Stimulated activated CD4-positive, alpha-beta T cell treated with anti-CD3 and anti-CD28 coated beads, Interleukin-15, amount 100 ng/mL, for 1 hour (primary cell): ENCODE measurements at places on chromosomes 3 and 15.

DNA sequence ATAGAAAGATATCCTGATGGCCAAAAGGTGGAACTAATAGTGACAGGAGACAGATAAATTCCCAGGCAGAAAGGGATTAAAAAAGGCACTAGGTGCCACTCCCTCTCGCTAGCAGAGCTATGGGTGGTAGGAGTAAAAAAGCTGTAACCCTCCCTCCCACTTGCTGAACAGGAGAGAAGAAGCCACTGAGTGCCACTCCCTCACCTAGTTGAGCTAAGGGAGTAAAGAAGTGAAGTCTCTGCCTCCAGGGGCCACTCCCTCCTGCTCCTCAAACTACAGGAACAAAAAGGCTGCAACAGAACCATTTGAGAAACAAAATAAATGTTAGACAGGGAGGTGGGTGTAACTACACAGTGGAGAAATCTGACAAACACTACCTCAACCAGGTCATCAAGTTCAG lies 276.2 kb upstream of the EPHA6 start:
- DNase-seq: no peak

DNA sequence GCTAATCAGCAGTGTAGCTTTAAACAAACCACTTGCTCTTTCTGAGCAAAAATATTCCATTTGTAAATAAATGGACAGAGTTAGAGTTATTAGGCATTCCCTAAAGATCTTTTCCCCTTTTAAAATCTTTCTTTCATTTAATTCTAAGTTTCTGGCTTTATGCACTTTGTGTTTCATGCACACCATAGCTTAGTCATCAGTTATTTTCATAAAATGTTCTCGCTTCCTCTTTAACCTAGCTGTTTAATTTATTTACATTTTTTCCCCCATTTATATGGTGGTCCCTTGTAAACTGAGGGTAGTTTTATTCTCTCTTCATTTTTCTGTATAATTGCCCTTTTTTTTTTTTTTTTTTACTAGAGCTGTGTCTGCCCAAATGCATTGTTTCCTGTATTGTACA lies 315.0 kb upstream of the LRRFIP2 start:
- DNase-seq: no peak

- no peak for DNase-seq
These were observed 158.8 kb upstream of the GADL1 start for GRCh38 chr3:31053299-31053698.

GRCh38 chr15:67290319-67290718 lies 35.7 kb downstream of the IQCH start:
- DNase-seq: no peak

- no peak for DNase-seq
These were observed 50.4 kb upstream of the ADCY5 start for GRCh38 chr3:123499322-123499721.

DNA sequence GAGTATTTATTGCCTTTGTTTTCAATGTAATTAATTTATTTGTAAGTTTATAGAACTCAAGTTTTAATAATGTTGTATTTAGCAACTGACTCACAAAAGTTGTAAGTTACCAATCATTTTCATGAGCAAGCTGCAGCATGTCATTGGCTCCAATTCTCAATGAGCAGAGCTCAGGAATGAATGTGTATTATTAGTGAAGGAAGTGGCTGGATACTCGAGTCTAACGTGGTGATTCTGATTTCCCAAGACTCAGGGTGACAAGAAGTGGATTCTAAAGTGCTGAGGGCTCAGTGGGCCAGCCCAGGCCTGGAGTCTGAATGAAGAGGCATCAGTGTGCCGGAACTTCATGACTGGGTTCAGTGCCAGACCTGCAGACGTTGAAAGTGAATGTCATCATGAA lies 39.6 kb downstream of the CLDN11 start:
- no peak for DNase-seq

GRCh38 chr15:38254051-38254883 lies 1.6 kb downstream of the SPRED1 start:
- DNase-seq: no peak

- DNase-seq: no peak
These were observed 26.9 kb upstream of the ZNF280D start for GRCh38 chr15:56760186-56760585.

GRCh38 chr15:59447367-59447766 lies 9.4 kb downstream of the FAM81A start:
- DNase-seq: no peak

GRCh38 chr15:64809649-64810496 lies 15.6 kb downstream of the PIF1 start:
- peak; percentile 34 for DNase-seq

GRCh38 chr3:56323986-56324420 lies 144.3 kb downstream of the ERC2 start:
- DNase-seq: no peak

- no peak for DNase-seq
These were observed 163.3 kb upstream of the THRB start for GRCh38 chr3:24657870-24658510.

DNA sequence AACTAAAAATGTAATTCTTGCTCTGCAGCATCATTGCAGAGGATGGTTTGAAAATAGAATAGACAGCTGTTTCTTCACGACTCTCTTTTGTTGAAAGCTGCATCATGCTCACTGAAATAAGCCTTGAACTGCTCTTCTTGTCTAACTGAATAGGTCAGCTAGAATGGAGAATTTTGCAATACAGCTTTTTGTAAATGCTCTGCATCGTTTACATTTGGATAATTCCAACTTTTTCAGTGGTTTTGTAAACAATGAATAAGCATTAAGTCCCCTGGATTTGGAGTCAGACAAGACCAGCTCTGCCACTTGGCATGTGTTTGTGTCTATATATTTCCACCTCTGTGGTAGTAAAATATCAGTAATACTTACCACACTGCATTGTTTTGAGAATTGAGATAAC lies 95.2 kb downstream of the PLSCR2 start:
- DNase-seq: no peak

DNA sequence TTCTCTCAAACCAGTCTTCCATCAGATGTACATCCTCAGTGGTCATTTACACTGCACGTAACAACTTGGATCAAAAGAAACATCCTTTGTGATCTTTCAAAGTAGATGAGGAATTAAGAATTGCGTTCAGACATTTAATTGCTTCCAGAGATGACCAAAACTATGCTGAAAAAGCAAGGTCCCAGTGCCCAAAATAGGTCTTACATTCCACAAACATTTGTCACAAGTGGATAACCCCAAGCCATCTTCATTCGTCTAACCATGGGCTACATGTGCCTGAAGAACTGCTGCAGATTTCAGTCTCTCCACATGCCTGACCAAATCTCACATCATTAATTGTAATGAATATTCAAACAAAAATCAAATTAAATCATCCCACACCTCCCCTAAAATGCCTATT lies 273.6 kb downstream of the SHOX2 start:
- DNase-seq: no peak

GRCh38 chr15:34722439-34722836 lies 32.4 kb downstream of the GJD2 start:
- no peak for DNase-seq

DNA sequence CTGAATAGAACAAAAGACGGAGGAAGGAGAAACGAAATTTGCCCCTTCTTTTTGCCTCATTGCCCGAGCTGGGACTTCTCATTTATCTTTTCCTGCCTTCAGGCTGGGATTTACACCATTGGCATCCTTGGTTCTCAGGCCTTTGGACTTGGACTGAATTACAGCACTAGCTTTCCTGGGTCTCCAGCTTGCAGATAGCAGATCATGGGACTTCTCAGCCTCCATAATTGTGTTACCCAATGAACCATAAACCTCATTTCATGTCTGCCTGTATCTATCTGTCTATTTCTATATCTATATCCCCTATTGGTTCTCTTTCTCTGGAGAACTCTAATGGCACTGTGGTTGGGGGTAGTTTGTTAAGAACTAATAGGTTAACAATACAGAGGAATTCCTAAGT lies 31.5 kb upstream of the CTXND1 start:
- DNase-seq: no peak

- DNase-seq: no peak
These were observed 996 bp upstream of the DNAJA4 start for GRCh38 chr15:78263351-78263781.

GRCh38 chr15:91973481-91973880 lies 120.0 kb downstream of the SLCO3A1 start:
- no peak for DNase-seq

DNA sequence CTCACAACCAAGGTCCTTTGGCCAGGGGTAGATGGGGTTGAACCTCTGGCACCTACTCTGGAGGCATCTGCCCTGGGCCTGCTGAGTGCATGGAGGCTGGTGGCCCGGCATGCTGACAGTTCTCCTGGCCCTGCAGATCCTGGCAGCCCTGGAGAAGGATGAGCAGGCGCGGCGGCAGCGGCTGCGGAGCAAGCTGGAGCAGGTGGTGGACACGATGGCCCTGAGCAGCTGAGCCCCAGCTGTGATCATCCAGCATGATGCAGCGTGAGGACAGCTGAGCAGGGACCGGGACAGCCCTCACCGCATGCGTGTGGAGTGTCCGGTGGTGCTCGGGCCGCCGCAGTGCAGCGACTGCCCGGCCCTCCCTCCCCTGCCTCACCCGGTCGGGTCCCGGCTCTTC lies 50.9 kb downstream of the PLXNA1 start:
- DNase-seq: no peak
